ENCODE measurements at places on chromosomes 6 and 20. TPM values are rescaled to one million over a fixed set of nuclear protein-coding genes. Genes with fewer than 3 reads are reported as not detected.
A peak's percentile ranks its signal among the peaks of the same experiment; 100 is the strongest.

GTSF1L gene
- not detected for polyA plus RNA-seq

RIPPLY2 gene
- 0.33 TPM for polyA plus RNA-seq

LGSN gene
- not detected for polyA plus RNA-seq

PEX3 gene
- polyA plus RNA-seq, result 14.1 TPM

TINAG gene
- 0.13 TPM for polyA plus RNA-seq

GRCh38 chr6:1930356-1930755 lies 315.0 kb downstream of the GMDS start:
- no peak for DNase-seq

DNA sequence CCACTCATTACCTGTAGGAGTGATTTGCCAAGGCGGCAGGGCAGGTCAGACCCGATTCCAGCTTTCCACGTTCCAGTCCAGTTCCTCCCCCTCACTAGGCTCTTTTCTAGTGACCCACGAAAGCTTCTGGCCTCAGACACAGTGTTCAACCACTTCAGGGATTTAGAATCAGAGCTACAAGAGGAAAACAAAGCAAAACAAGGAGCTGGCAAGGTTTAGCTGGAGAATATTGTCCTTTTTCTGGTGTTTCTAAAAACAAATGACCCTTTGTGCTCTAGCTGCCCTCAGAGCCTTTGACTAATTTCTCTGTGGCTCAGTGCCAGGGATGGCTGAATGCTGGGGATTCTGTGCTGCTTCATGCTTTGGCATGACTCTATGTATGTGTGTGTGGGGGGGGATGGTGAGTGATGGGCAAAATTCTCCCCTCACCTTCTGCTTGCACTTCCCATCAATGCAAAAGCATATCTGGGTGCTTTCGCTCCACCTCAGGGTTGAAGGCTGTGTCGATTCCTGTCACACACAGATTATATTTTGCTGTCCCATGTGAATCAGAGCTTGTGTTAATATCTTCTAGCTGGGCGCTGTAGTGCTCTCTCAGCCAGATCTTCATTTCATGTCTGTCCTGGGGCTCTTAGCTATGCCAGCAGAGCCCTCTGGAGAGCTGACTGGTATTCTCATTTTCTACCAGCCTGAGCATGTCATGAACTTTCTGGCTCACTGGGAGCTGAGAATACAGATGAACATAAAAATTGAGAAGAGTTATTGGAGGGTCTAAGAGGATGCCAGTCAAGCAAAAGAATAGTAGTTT lies 19.3 kb upstream of the NEDD9 start:
- DNase-seq, result peak; percentile 47

- DNase-seq, result no peak
These were observed 73.3 kb upstream of the CENPW start for GRCh38 chr6:126266664-126267063.

DNA sequence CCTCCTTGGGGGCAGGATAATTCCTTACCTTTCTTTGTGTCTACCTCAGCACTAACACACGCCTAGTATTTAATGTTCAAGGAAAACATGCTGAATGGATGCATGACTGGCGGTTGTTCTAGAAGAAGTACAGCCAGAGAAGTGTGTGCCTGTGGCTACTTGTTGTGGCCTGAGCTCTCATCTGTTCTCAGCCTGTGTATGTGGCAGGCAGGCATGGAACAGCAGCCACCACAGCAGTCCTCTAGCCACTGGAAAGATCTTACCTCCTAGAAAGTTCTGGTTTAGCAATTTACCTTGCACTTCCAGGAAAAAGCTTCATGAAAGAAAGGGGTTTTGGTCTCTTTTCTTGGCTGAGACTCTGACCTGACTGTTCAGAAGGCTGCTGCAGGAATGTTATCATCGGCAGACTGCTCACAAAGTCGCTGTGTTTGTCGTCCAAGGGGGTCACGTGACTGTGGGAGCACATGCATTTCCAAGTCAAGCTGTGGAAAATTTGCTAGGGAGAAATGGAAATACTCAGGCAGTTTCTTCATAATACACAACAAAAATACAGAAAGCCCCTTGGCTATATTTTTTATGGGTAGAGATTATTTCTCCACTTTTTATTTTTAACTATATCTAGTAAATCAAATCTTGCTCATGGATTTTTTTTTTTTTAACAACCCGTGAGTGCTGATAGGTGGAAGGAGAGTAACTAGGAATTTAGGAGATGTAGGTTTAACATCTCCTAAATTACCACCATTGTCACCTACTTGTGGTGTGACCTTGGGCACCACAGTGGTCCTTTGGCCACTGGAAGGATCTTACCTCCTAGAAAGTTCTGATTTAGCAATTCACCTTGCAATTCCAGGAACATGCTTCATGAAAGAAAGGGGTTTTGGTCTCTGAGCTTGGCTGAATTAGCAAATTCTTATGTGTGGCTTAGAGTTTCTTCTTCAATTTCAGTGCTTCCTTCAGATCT lies 110.8 kb upstream of the GPR6 start:
- no peak for DNase-seq

DNA sequence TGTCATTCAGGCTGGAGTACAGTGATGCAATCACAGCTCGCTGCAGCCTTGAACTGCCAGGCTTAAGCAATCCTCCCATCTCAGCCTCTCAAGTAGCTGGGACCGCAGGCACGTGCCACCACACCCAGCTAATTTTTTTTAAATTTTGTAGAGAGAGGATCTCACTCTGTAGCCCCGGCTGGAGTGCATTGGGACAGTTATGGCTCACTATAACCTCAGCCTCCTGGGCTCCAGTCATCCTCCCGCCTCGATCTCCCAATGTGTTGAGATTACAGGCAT lies 86.5 kb downstream of the SERAC1 start:
- no peak for DNase-seq

GRCh38 chr6:137950581-137950980 lies 83.5 kb downstream of the TNFAIP3 start:
- DNase-seq, result no peak

- DNase-seq, result peak; percentile 69
These were observed 5.3 kb upstream of the HSPA1B start for GRCh38 chr6:31822036-31822821.

GRCh38 chr6:126914801-126915200 lies 203.7 kb upstream of the RSPO3 start:
- no peak for DNase-seq
